ENCODE measurements at places on chromosomes 13 and 19. TPM values are rescaled to one million over a fixed set of nuclear protein-coding genes. Genes with fewer than 3 reads are reported as not detected.

The JAK3 gene
- 1.2 TPM for total RNA-seq

The CELF5 gene
- 0.18 TPM for total RNA-seq

The RNF113B gene
- total RNA-seq: not detected

The SYCN gene
- 1.6 TPM for total RNA-seq

The FBXO27 gene
- 15.9 TPM for total RNA-seq

The VAV1 gene
- total RNA-seq: 3.1 TPM

The ARHGAP35 gene
- 56.9 TPM for total RNA-seq

GRCh38 chr13:48236528-48237353, 3.7 kb downstream of the ITM2B start:
- no peak for DNase-seq

GRCh38 chr13:72853000-72853399, 71.1 kb downstream of the PIBF1 start:
- no peak for DNase-seq

DNA sequence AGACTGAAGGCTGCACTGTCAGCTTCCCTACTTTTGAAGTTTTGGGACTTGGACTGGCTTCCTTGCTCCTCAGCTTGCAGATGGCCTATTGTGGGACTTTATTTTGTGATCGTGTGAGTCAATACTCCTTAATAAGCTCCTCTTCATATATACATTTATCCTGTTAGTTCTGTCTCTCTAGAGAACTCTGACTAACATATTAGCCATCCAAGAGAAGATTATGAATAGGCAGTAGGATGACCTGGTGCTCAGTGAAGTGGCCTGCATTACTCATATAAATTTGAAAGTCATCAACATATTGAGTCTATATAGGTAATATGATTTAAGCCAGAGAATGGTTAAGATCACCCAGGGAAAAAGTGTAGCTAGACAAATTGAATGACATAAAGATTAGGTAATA, 136.3 kb upstream of the UFM1 start:
- no peak for DNase-seq

GRCh38 chr19:57348136-57348535, 2.9 kb upstream of the ZNF304 start:
- no peak for DNase-seq

GRCh38 chr19:56097776-56098175, 23.3 kb downstream of the ZNF787 start:
- DNase-seq: no peak

- DNase-seq: no peak
Observed at GRCh38 chr13:50713523-50714248, 129.8 kb downstream of the DLEU7 start.

DNA sequence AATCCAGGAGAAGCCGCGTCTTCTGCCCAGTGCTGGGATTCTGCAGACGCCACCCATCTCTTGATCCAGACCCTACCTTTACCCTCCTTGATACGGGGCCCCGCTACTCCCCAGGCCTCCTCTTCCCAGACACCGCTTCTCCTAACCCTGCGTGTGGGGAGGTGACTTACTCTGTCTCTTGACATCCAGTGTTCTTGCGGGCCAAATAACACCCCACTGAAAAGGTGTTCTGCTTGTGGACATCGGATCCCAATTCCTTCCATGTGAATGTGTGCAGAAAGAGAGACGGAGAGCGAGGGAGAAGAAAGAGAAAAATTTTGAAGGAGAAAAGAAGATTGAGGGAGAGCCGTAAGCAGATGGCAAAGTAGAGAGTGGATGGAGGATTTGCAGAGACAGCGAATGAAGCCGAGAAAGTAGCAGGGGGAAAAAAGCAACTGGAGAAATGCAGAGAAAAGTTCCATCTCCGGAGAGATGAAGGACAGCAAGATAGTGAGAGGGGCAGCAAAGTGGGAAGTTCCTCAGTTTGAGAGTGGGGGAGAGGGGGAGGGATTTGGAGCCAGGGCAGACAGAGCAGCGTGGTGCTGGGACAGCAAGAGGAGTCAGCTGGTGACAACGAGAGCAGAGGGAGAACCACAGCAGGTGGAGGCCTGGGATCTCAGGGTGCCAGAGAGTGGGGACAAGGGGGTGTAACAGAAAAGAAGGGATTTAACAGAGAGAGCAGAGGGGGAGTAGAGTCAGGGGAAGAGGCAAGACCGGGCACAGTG, 814 bp downstream of the ZNF480 start:
- no peak for DNase-seq

DNA sequence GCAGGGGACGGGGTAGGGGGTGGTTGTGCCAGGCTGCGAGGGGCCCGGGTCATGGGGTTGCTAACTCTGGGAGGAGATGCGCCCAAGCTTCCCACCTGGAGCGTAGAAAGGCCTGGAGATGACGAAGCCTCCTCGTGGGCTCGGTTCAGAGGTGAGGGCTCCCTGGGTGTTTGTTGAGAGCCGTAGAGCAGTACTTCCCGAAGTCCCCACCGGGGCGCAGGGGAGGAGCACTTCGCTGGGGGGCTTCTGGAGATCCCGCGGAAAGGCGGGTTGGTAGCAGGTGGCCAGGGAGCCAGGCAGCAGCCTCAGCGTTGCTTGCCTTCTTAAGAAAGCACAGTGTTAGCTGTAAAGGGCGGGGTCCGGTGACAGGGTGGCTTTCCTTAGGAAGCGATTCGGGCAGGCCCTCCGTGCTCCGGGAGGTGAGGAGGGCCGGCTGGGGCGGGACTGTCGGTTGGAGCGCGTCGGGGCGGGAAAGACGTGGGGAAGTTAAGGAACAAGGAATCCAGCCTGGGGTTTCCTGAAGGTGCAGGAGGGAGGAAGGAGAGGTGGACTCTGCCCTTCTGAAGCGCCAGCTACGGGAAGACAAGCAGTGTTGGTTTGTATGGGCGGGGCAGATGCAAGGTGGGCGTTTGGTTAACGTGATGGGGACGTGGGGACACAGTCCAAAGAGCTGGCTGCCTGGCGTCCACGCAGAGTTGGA, 3.3 kb downstream of the VSTM2B start:
- no peak for DNase-seq

- no peak for DNase-seq
Observed at GRCh38 chr13:37442996-37443395, 155.6 kb downstream of the POSTN start.

DNA sequence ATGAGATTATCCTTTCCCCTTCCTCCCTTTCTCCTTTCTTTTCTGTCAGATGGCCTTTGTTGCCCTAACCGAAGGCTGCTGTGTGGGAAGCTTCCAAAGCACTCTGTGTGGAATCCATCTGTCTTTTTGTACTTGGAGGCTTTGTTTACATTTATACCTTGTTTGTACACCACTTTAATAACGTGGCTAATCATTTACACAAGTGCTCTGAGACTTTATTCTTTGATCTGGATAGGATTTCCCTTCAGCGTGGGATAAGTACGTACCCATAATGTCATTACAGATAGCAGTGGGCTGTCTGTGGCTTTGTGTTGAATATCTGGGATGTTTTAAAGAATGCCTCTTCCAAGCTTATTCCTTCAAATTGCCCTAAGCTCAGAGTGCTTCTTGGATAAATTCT, 684.7 kb upstream of the SLITRK5 start:
- no peak for DNase-seq

- DNase-seq: peak; percentile 27
Observed at GRCh38 chr13:112684071-112684845, 5.6 kb upstream of the ATP11A start.

DNA sequence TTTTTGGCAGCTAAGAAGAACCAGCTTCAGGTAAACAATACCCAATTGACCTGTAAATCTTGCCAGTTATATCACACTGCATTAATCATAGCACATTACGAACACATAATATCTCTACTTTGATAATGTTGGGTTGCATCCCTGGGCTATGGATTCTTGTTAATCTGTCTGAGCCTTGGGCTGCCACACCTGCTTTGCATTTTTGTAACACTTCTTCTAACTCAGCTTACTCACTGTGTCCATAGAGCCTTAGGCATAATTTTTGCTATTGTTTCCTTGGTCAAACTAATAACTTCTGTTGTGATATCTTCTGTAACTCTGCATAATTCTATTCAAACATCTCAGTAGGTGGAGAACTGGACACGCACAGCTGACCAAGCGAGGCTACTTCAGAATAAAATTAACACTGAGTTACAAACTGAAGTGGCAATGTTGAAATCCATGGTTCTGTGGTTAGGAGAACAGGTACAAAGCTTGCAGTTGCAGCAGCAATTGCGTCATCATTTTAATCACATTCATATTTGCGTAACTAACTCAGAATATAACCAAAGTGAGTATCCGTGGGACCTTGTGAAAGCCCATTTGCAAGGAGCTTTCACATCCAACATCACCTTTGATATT, 6.4 kb downstream of the ZNF350 start:
- no peak for DNase-seq

GRCh38 chr13:113117335-113117872, 5.2 kb upstream of the F10 start:
- DNase-seq: peak; percentile 42
